Stimulated activated naive B cell treated with anti-CD40 and anti-IgM and Interleukin-4, amounts not matched to agents 10 μg/mL and 1 μg/mL and 100 μg/mL, for 72 hours (primary cell): ENCODE measurements at places on chromosomes 11 and 22.

DNA sequence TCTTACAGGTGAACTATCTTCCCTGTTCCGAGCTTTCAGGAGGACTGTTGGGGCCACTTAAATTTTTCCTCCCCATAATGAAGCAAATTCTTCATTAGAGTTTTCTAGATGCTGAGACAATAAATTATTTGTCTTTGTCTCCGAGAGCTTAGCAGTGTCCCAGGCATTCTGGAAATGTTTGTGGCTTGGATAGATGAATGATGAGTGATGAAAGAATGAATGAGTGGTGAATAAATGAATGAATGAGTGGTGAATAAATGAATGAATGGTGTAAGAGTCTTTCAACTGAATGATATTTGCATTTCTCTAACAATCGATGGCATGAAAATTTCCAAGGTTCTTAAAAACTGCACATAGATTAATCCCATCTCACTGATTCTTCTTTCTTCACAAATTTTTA lies 52.8 kb downstream of the AHNAK start:
- DNase-seq: no peak
- peaks cover 8% of the 10 kb centered on the region for H3K36me3 ChIP-seq

DNA sequence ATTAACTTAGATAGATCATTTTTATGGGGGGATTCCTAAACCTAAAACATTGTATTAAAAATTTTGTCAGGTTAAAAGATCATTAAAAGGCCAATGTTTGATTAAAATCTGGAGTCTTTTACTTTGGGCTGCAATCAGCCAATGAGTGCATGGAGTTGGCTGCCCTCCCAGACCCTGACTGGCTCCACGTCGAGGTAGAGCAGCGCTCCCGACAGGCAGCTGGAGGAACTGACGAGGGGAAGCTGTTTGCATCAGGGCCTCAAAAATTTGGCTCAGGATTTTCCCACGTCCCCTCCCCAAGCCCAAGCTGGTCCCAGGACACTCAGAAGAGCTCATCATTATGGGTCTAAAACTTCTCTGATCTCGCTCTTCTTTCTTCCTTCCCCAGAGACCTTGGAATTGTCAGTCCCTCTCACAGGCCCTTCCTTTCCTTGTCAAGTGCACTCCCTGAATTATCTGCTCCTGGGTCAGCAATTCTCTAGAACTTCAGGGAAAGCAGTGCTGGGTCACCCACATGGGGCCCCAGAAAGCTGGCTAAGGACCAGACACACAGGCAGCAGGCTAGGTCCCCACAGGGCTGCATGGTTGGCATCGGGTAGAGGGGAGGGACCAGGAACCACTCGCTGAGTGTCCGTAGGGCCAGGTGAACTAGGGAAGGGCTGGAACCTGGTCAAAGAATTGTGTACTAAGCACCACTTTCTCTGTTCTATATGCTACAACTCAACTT lies 119.6 kb upstream of the IGLL5 start:
- peaks cover 22% of the 10 kb centered on the region for H3K4me1 ChIP-seq
- H3K27ac ChIP-seq: no peak overlapping the region
- no peak for DNase-seq
- no peaks in the 10 kb centered on the region for H3K36me3 ChIP-seq
- H3K27me3 ChIP-seq: peaks cover 31% of the 10 kb centered on the region

- no peak for DNase-seq
- no peak overlapping the region for H3K27ac ChIP-seq
- no peak overlapping the region for H3K4me3 ChIP-seq
- no peaks in the 10 kb centered on the region for H3K36me3 ChIP-seq
- peaks cover 69% of the 10 kb centered on the region for H3K27me3 ChIP-seq
Observed at GRCh38 chr11:128900468-128900867, 9.3 kb downstream of the KCNJ5 start.

DNA sequence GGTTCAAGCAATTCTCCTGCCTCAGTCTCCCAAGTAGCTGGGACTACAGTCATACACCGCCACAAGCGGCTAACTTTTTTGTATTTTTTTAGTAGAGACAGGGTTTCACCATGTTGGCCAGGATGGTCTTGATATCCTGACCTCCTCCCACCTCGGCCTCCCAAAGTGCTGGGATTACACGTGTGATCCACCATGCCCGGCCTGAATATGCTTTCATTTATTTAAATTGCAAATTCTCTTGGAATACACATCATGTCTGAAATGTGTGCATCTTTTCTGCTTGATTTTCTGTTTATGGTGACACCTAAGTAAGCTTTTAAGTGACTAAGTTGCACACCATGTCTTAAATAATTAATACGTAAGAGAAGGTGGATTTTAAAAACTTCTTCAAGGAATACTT lies 31.7 kb downstream of the IZUMO1R start:
- peaks cover 16% of the 10 kb centered on the region for H3K27me3 ChIP-seq
- no peaks in the 10 kb centered on the region for H3K4me1 ChIP-seq
- no peaks in the 10 kb centered on the region for H3K36me3 ChIP-seq
- H3K27ac ChIP-seq: no peak overlapping the region
- H3K4me3 ChIP-seq: no peak overlapping the region
- no peak for DNase-seq

DNA sequence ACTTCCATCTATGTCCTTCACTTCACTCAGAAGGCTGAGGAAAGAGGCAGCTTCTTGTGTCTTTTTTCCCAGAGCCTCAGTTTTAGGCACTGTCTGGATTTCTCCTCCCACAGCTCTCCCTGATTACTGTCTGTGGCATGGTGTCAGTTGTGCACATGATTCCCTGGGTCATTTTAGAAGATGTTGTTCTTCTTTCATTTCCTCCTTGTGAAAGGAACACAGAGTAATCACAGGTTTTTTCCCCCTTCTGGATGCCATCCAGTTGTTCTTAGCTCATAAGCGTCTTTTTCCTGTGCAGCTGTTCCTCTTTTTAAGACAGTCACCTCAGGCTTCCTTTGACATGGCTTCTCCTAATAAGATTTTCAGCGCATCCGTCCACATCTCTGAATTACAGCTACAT lies 212.2 kb downstream of the FAM181B start:
- H3K4me3 ChIP-seq: no peak overlapping the region
- peaks cover 16% of the 10 kb centered on the region for H3K27me3 ChIP-seq
- H3K36me3 ChIP-seq: no peaks in the 10 kb centered on the region
- H3K4me1 ChIP-seq: peaks cover 9% of the 10 kb centered on the region

DNA sequence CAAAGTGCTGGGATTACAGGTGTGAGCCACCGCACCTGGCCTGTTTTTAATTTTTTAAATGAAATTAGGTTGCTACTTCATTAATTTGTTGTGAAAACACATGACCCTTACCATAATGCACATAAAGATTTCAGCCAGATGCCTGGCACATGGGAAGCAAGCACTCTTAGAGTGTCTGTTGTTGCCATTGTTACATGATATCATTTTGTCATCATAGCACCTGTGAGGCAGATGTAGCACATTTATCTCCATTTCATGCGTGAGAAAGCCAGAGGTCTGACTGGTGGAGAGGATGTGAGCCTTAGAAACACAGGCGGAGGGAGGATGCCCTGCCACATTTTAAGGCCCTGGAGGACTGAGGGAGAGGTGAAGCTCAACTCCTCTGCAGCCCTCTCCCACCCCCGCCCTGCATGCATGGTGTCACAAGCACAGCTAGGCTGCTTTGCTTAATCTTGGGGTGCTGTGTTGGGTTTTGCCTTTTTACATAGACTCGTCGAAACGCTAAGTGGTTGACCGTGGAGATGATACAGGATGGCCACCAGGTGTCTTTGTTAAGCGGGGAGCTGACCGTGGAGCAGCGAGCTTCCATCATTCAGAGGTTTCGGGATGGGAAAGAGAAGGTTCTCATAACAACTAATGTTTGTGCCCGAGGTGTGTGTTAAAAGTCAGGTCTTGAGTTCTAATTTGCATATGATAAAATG lies 14.0 kb downstream of the DDX25 start:
- peaks cover 30% of the 10 kb centered on the region for H3K27me3 ChIP-seq
- no peaks in the 10 kb centered on the region for H3K36me3 ChIP-seq
- H3K4me3 ChIP-seq: no peak overlapping the region
- peaks cover 2% of the 10 kb centered on the region for H3K4me1 ChIP-seq

- no peaks in the 10 kb centered on the region for H3K36me3 ChIP-seq
- no peak overlapping the region for H3K27ac ChIP-seq
- no peak for DNase-seq
- H3K4me1 ChIP-seq: no peaks in the 10 kb centered on the region
- no peaks in the 10 kb centered on the region for H3K27me3 ChIP-seq
- no peak overlapping the region for H3K4me3 ChIP-seq
Observed at GRCh38 chr11:127639916-127640315, 639.3 kb upstream of the KIRREL3 start.

GRCh38 chr11:32068134-32068870 lies 22.6 kb upstream of the RCN1 start:
- no peak overlapping the region for H3K4me3 ChIP-seq
- no peaks in the 10 kb centered on the region for H3K36me3 ChIP-seq
- H3K27ac ChIP-seq: no peak overlapping the region
- DNase-seq: no peak

- H3K27me3 ChIP-seq: no peaks in the 10 kb centered on the region
- no peaks in the 10 kb centered on the region for H3K36me3 ChIP-seq
- DNase-seq: no peak
- H3K27ac ChIP-seq: peak overlapping the region; percentile 94
Observed at GRCh38 chr11:95699631-95700470, 89.7 kb downstream of the FAM76B start.

DNA sequence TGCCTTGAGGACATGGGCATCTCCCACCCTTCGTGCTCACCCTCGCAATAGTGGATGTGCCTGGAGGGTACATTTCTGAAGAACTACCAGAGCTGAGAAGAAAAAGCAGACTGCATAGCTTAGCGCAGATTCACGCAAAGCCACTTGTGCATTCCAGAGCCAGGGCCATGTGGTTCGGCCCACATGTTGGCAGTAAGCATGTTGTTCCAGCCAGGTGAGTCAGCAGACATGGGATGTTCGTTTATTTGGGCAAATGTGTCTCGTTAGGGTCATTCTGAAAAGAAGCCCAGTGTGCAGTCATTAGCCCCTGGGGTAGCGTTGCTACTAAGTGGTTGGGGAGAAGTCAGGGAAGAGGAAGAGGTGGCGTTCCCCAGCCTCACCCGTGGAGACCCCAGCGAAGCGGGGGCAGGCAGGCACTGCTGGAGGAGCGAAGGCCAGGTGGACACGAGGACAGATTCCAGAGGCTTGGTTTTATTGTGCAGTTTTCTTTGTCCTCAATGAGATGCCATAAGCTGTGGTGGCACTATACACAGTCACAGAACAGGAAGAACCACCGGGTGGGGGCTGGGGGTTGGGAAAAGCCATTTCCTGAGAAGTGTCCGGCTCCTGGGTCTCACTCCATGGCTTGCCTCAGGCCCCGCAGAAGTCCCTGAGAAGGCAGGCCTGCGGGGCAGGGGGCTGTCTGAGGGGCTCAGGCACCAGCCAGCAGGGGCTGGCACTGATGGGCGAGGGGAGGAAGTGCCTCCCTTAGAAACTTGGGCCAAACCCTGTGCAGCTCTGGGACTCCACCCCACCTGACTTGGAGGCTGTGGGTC lies 5.0 kb downstream of the THY1 start:
- H3K4me1 ChIP-seq: peaks cover 11% of the 10 kb centered on the region
- no peak overlapping the region for H3K4me3 ChIP-seq

DNA sequence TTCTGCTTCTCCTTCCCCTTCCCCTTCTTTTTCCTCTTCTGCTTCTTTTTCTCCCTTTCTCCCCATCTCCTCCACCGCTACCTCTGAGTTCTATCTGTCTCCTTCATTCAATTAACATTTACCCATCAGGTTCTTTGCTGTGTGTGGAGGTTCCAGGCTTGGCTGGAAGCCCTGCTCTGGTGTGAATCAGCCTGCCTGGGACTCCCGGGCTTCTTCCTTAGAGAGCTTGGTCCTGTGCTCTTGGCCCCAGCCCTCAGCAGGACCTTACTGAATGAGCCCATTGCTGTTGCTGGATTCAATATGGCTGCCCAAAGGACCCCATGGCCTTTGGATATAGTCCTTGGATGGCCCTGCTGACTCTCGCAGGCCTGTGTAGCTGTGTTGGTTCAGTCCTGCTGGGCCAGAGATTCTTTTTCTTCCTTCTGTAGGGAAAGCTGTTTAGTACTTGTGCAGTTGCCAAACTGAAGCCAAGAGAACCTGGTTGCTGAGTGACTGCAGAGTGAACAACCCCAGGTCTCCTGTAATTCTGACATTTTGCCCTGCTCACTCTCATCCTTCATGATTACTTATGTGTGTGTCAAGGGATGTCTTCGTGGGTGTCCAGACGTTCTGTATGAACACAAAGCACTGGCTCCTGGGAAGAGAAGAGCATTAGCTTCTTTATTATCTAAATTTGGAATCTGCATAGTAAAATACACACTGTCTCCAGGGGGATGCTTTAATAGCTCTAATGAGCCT lies 81.0 kb upstream of the ZBED5 start:
- H3K27me3 ChIP-seq: peaks cover 3% of the 10 kb centered on the region
- no peak overlapping the region for H3K4me3 ChIP-seq
- DNase-seq: no peak

GRCh38 chr11:43944761-43945311 lies 2.4 kb downstream of the C11orf96 start:
- no peak for DNase-seq
- H3K36me3 ChIP-seq: peaks cover 3% of the 10 kb centered on the region
- peaks cover 16% of the 10 kb centered on the region for H3K4me1 ChIP-seq
- H3K27me3 ChIP-seq: peaks cover 80% of the 10 kb centered on the region
- peak overlapping the region; percentile 49 for H3K27ac ChIP-seq
- peak overlapping the region; percentile 46 for H3K4me3 ChIP-seq

DNA sequence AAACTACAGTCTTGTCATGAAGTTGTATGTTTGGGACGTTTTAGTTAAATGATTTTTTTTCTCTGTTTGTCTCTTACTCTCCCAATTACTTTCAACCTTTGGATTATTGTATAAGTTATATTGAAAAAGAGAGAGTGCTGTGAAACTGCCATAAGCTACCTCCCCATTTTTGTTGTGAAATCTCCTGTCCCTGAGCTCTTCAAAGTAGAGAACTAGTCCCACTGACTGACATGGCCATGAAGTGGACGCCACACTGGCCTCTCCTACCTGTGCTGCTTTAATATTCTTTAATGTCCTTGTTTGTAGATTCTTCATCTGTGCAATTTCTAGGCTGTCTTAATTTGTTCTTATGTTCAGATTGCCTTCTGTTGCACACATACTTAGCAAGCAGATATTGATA lies 56.3 kb downstream of the PPFIA1 start:
- H3K36me3 ChIP-seq: peaks cover 73% of the 10 kb centered on the region
- no peak overlapping the region for H3K4me3 ChIP-seq
- no peaks in the 10 kb centered on the region for H3K27me3 ChIP-seq

- H3K4me3 ChIP-seq: no peak overlapping the region
- DNase-seq: no peak
- peaks cover 44% of the 10 kb centered on the region for H3K4me1 ChIP-seq
- peaks cover 36% of the 10 kb centered on the region for H3K36me3 ChIP-seq
Observed at GRCh38 chr11:119109843-119110242, 2.7 kb downstream of the C2CD2L start.
